ENCODE measurements at places on chromosomes 6 and 20. TPM values are rescaled to one million over a fixed set of nuclear protein-coding genes. Genes with fewer than 3 reads are reported as not detected.

GRM1 gene
- not detected for total RNA-seq

FNDC1 gene
- 1.5 TPM for total RNA-seq

BLOC1S5 gene
- total RNA-seq, result 11.0 TPM

LY6G6F gene
- not detected for total RNA-seq

SEMG2 gene
- not detected for total RNA-seq

ACTL10 gene
- 3.5 TPM for total RNA-seq

MYCT1 gene
- total RNA-seq, result 3.7 TPM

PPP1R14C gene
- 28.9 TPM for total RNA-seq

HLA-G gene
- not detected for total RNA-seq

C20orf96 gene
- 10.1 TPM for total RNA-seq

GCNT2 gene
- 20.3 TPM for total RNA-seq

JPH2 gene
- 0.92 TPM for total RNA-seq

- DNase-seq, result peak; percentile 87
Measured at GRCh38 chr6:6696867-6697531, 108.5 kb downstream of the LY86 start.

GRCh38 chr6:52595000-52595795, 18.3 kb upstream of the TRAM2 start:
- DNase-seq, result peak; percentile 54

- peak; percentile 55 for DNase-seq
Measured at GRCh38 chr6:32973144-32974015, 5.0 kb downstream of the BRD2 start.

- DNase-seq, result no peak
Measured at GRCh38 chr6:107491760-107492660, 2.1 kb downstream of the SOBP start.

- peak; percentile 37 for DNase-seq
Measured at GRCh38 chr6:142913511-142914047, 31.4 kb downstream of the HIVEP2 start.

DNA sequence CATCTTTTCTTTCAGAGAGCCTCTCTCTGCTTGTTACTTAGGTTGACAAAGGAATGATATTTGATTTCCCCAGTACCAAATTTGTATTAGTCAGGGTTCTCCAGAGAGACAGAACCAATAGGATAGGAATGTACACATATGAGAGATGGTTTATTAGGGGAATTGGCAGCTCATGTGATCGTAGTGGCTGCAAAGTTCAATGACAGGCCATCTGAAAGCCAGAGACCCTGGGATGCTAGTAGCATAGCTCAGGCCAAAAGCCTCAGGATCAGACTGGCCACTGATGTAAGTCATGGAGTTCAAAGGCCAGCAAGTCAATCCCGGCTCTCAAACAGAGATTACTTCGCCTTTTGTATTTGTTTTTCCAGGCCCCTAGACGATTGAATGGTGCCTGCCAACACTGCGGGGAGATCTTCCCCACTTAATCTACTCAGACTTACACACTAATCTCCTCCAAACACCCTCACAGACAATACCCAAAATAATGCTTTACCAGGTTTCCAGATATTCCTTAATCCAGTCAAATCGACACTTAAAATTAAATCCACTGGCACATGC, 215.5 kb downstream of the ALDH8A1 start:
- DNase-seq, result no peak

DNA sequence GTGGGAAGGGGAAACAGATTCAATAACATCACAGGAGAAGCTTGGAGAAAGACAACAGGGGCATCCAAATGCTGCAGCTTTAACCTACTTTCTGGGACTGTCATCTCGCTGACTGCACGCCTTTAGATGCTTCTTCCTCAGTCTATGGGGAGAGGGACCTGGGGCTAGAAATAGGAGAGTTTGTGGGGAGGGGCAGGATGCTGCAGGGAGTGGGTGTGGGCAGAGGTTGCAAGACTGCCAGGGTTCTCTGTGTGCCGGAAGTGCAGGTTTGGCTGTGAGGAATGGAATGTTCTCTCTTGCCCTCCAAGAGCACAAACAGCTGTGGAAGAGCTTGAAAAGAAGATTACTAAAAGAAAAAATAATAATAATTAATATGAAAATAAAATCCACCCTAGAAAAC, 93.2 kb downstream of the FOXO3 start:
- DNase-seq, result no peak

DNA sequence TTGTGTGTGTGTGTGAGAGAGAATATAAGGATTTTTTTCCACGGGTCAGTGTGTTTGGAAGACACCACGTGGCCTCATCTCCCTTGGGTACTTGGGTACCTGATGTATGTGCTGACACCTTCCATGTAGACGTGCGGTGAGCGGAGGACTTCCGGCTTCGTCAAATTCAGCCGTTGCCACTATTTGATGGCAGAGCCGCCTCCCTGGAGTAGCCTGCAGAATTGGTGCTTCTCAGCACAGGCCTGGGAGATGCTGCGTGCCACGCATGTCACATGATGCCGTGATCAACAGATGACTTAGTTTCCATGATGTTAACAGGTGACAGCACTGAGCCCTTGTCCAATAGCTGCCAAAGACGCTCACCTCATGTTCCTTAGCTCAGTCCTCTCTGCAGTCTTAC, 69.4 kb downstream of the CDH4 start:
- DNase-seq, result no peak

- DNase-seq, result no peak
Measured at GRCh38 chr6:165769401-165769800, 106.4 kb upstream of the PDE10A start.

DNA sequence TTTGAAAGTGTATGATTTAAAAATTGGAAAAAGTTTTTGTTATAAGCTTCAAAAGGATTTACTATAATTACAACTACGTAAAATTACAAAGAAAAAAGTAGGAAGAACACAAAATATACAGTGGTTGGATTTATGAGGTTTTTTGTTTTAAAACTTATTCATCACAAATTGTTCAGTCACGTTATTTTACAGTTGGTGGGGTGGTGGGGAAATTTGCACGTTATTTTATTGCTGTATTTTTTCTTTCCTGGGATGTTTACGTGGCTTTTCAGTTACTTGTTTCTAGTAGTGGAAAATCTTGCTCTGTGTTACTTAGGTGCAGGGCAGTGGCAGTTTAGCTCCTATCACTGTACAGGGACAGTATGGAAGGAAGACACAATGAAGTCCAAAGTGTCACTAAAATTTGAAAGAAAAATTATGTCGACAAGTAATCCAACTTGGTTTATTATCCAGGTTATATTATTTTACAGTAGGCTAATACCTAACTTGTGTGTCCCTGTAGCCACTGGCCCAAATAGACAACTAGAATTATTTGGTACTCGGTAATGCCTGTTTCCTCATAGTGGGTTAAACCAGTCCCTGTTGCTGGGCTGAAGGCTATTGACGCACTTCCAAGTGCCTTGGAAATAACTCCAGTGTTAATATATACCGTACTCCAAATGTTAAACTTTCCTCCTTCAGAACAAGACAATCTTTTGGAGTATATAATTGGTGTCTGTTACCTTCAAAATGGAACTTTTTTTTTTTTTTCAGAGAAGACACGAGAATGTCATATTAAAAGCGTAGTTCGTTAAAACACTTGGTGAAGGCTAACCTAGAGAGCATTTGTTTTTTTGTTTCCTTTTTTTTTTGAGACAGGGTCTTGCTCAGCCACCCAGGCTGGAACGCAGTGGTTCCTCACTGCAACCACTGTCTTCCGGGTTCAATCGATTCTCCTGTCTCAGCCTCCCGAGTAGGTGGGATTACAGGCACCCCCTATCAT, 4.6 kb downstream of the JARID2 start:
- DNase-seq, result no peak

- no peak for DNase-seq
Measured at GRCh38 chr6:4243237-4243636, 107.9 kb upstream of the ECI2 start.

GRCh38 chr6:10395171-10395703, 19.6 kb downstream of the TFAP2A start:
- no peak for DNase-seq

GRCh38 chr6:88422831-88423230, 256.7 kb upstream of the CNR1 start:
- no peak for DNase-seq

- DNase-seq, result no peak
Measured at GRCh38 chr6:9308284-9308683, 872.9 kb upstream of the SLC35B3 start.

- no peak for DNase-seq
Measured at GRCh38 chr20:435558-435957, 26.8 kb downstream of the TBC1D20 start.

DNA sequence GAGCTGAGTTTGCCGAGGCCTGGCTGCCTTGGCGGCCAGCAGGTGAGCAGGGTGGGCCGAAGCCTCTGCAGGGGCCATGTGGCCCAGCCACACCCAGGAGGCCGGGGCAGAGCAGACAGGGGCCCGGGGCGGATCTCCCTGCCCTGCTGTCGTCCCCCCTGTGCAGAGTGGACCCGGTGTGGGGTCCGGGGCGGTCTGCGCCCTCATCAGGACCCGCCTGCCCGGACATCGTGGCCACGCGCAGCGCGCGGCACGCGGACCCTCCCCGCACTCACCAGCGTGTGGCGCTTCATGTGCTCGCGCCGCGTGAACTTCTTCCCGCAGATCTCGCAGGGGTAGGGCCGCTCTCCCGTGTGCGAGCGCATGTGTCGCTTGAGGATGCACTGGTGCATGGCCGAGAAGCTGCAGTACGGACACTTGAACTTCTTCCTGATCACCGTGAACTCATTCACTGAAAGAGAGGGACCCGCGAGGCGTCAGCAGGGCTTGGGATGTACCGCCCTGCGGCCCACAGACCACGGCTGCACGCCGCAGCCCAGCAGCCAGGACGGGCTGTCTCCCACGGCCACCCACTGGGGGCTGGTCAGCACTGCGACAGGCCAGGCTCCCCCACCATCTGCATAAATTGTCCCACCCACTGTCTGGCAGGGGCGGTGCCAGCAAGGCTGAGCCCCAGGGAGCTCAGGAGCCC, 13.0 kb downstream of the SLC2A4RG start:
- no peak for DNase-seq
